ENCODE measurements at places on chromosomes 3 and 15.
A peak's percentile ranks its signal among the peaks of the same experiment; 100 is the strongest.

DNA sequence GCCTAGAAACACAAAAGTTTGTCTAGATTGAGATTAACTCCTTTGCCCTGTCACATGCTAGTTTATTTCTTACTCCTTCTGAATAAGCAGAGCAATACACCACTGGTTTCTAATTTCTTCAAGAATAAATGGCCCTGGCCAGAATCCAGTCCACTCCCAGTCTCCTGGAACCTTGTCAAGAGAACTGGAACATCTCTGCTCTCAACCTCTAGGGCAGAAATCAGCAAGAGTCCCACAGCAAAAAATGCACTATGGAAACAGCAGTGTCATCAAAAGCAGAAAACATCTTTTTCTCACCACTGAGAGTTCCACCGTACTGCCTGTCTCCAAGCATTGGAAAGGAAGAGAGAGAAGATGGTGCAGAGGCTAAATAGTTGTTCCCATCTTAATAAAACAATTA lies 35.9 kb upstream of the PPP2R3A start:
- DNase-seq: no peak

- DNase-seq: no peak
Measured at GRCh38 chr15:81948222-81948621, 97.6 kb downstream of the MEX3B start.

GRCh38 chr3:72745146-72745999 lies 102.9 kb downstream of the SHQ1 start:
- no peak for DNase-seq

- DNase-seq: no peak
Measured at GRCh38 chr3:147415286-147415685, 6.1 kb downstream of the ZIC1 start.

DNA sequence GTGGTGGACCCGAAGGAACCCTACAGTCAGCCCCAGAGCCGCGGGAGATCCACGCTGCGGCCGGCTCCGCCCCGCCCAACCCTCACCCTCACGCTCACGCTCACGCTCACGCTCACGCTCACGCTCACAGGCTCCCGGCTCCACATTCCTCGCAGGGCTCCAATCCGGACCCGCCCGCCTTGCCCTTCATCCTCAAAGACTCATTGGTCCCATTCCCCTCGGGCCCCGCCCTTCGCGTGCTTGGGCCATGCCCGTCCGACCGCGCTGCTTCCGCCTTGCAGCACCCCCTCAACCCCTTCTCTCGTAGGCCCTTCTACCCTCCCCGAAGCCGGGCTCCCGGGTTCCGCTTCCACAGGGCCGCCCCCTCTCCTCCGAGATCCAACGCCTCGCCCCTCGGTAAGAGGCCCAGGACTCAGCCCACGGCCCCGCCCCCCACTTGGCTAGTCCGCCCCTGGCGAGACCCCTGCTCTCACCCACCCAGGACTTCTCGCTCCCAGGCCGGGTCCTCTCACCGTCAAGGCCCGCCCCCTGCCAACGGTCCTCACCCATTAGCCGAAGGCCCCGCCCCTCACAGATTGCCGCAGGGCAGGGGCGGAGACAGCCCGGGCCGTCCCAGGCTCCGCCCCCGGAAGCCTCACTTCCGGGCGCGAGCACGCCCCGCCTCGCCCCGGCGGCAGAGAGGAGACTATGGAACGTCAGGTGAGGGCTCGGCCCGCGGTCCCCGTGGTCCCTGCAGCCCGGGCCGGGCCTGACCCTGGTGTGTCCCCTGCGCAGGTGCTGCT lies at the start of gene APEH:
TSS of gene APEH (plus strand) at position 637 of the 782 bp plus-strand sequence. CDS start at position 688, 51 bp downstream.
- DNase-seq: peak; percentile 97

GRCh38 chr15:93881310-93881709 lies 350.1 kb upstream of the MCTP2 start:
- DNase-seq: no peak

GRCh38 chr3:179108086-179108485 lies 36.5 kb upstream of the ZMAT3 start:
- DNase-seq: no peak

- peak; percentile 58 for DNase-seq
Measured at GRCh38 chr15:84598993-84599392, 1.8 kb upstream of the ZSCAN2 start.

GRCh38 chr3:184381261-184382224 lies 1.7 kb downstream of the CHRD start:
- DNase-seq: no peak

DNA sequence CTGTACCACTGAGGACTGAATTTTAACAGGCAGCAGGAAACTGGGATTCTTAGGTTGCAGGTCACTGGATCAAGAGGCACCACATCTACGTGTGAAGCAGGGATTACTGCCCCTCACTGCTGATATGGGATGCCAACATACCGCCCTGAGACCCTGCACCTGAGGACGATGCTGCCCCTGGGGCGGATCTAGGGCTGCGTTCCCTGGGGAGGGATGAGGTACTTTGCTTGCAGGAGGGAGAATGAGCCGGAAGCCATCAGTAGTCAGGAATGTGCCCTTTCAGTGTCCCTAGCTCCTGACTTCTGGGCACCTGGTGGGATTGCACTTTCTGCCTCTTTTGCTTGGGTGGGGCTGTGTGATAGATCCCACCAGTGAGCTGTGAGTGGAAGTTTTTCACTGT lies 122.8 kb downstream of the RPLP1 start:
- DNase-seq: no peak

DNA sequence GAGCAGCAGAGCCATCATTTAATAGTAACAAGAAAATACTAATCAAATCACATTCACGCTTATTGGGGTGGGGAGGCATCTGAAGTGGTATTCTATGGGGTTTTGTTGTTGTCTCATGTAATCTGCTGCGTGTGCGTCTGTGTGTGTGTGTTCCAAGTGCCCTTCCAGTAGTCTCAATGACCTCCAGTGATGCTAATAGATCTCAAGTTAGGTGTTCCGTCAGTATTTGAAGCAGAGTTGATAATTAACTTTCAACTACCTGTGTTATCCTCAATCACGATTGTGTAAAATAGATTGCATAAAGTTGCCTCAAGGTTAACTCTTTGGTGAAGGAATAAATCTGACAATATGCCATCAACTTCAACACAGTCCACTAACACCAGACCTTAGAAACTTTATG lies 375.0 kb downstream of the MECOM start:
- DNase-seq: no peak

DNA sequence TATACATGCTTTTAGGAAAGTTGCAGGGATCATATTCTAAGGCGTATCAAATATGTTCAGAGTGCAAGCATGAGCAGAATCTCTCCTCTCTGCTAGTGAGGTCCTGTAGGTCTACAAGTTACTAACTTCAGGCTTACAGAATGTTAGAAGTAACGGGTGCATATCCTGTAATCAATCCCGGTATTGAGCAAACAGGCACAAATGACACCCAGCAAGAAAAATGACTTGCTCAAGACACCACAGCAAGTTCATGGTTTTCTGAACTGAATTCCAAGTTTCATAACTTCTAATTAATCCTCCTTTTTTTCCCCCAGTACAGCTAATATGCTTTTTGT lies 353.9 kb upstream of the TPRG1 start:
- no peak for DNase-seq

- DNase-seq: no peak
Measured at GRCh38 chr3:115706311-115706829, 83.1 kb downstream of the GAP43 start.

DNA sequence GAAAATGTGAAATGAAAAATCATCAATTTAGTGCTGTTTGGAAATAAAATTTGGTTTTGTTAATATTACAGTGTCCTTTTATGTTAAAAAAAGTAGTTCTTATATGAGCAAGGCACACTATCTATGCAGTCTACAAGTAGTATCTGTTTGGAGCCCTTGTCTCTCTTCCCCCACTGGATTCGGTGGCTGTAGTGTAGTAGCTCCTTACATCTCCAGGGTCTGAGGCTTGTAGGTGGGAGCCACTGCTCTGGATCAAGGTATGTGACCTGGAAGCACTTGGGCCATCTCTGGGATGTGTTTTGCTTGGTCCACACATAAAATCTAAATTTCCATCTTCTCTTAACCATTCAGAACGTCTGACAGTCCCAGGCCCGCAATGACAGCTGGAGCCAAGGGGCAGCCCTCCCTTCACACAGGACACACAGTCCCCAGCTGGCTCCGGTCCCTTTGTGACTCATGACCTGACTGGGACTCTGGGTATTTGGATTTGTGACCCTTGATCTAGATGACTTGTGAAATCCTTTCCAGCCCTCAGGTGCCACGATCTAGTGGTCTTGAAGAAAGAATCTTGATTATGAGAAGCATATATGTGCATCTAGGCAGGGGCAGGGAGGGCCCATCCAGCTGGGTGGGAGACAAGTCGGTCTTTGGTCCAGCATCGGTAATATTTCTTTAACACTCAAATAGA lies 80.0 kb downstream of the USP13 start:
- DNase-seq: no peak

GRCh38 chr3:125062904-125063618 lies 7.3 kb upstream of the HEG1 start:
- no peak for DNase-seq

GRCh38 chr3:31572236-31573004 lies 39.7 kb downstream of the STT3B start:
- no peak for DNase-seq

DNA sequence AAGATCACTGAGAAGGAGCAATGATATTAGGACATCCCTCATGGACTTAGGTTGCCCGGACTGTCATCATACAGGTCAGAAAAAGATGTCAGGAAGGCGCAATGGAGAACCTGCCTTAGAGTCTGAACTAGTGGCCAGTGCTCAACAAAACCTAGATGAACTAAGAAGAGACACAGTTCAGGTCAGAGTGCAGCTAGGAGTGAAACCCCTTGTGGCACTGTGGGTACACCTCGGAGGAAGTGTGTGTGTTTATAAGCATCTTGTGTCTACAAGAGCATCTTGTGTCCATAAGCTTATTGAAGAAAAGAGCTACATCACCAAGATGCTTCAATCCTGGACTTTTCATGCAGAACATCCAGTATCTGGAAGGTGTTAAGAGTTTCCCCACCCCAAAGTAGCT lies 315.7 kb downstream of the MAGI1 start:
- DNase-seq: no peak

DNA sequence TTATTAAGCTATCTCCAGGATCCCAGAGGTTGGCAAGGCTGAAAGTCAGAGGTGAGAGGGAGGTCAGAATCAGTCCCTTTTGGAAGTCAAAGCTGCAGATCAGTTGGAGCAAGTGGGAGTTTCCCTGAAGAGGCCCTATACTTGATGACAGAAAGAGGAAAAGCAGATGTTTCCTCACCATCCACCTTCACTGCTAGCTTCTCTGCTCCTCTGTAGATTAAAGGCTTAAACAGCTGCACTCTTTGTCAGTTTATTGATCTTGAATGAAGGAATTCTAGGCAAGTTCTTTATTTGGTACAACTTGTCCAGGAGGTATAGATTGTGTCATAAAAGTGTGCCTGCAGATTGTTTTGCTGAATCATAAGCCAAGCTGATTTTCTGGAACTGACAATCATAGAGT lies 408.2 kb upstream of the TGFBR2 start:
- DNase-seq: no peak

GRCh38 chr3:64104691-64105111 lies 81.4 kb upstream of the PSMD6 start:
- DNase-seq: no peak

DNA sequence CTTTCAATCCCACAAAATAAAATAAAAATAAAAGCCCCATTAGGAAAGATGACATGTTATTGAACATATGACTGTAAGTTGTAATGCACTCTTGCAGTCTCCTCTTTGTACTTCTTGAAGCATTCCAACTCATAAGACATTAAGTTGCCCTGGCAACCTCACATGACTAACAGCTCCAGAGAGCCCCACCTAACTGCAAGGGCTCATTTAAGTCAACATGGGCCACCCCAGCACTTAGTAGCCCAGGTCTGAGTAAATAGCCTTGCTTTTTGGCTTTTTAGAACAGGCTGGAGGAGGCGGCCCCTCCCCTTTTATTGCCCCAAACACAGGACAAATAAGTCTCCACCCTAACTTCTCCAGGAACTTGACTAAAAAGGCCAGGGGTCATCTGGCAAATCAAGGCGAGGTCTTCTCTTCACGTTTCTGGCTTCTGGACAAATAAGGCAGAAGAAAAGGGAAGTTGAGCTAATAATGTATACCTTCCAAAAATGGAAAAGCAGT lies 135.1 kb downstream of the TMCO5A start:
- no peak for DNase-seq

GRCh38 chr3:146195030-146195429 lies 34.0 kb upstream of the PLOD2 start:
- no peak for DNase-seq

DNA sequence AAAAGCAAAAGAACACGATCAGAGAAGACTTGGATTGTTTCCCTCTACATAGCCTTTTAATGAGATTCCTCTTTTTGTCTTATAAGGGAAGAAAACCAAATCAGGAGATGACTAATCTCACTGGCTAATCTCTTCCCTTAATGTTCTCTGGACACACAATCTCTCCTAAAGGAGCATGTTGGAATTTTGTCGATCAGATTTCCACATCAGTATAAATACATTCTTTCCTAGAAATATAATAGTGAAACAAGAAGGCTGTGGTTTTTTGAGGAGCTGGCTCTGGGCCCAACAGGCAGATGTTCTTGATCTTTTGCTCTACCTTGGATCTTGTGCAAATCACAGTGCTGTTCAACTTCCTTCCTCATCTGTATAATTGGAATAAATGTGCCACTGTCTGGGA lies 94.0 kb downstream of the GTPBP8 start:
- peak; percentile 88 for DNase-seq

DNA sequence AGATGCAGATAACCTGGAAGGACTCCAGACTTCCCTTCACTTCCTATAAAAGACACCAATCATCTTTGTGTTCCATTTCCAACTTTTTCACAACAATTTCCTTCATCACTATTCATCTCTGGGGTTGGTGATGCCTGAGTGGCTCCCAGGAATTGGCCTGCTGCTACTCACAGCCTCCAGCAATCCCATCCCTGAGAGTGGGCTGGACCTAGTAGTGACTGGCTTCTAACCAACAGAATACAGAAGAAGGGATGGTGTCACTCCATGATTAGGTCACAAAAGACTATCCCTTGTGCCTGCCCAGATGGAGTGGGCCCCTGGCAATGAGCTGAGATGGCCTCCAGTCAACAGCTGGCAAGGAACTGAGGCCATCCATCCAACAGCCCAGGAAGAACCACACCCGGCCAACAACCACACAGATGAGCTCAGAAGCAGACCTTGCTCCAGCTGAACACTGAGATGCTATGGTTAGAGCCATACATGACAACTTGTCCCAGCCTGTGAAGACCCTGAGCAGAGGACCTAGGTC lies 20.9 kb downstream of the OCA2 start:
- DNase-seq: no peak

GRCh38 chr3:39185959-39186691 lies 6.3 kb downstream of the XIRP1 start:
- DNase-seq: no peak
